ENCODE measurements at places on chromosomes 3 and 15.

GRCh38 chr3:16614033-16615031 lies 9.1 kb upstream of the DAZL start:
- no peak for DNase-seq

DNA sequence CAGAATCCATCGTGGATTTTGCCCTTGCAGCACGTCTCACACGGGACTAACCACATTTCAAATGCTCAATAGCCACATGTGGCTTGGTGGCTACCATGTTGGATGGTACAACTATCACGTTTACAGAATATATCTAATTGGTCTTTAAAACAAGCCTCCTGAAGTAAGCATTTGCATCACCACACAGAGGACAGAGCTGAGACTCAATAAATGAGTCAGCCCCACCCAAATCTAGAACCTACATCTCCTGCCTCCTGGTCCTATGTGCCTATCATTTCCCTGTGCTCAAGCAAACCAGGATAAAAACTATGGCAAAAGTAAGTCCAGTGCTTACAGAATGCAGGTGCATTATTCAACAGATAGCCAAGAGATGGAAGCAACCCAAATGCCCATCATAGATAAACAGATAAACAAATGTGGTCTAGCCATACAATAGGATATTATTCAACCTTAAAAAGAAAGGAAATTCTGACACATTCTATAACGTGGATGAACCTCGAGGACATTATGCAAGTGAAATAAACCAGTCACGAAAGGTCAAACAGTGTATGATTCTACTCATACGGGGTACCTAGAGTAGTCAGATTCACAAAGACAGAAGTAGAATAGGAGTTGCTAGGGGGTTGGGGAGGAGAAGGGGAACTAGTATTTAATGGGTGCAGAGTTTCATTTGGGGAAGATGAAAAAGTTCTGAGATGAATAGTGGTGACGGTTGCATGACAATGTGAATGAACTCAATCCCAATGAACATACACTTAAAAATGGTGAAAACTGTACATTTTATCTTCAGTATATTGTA lies 43.9 kb downstream of the SRGAP3 start:
- DNase-seq, result no peak

DNA sequence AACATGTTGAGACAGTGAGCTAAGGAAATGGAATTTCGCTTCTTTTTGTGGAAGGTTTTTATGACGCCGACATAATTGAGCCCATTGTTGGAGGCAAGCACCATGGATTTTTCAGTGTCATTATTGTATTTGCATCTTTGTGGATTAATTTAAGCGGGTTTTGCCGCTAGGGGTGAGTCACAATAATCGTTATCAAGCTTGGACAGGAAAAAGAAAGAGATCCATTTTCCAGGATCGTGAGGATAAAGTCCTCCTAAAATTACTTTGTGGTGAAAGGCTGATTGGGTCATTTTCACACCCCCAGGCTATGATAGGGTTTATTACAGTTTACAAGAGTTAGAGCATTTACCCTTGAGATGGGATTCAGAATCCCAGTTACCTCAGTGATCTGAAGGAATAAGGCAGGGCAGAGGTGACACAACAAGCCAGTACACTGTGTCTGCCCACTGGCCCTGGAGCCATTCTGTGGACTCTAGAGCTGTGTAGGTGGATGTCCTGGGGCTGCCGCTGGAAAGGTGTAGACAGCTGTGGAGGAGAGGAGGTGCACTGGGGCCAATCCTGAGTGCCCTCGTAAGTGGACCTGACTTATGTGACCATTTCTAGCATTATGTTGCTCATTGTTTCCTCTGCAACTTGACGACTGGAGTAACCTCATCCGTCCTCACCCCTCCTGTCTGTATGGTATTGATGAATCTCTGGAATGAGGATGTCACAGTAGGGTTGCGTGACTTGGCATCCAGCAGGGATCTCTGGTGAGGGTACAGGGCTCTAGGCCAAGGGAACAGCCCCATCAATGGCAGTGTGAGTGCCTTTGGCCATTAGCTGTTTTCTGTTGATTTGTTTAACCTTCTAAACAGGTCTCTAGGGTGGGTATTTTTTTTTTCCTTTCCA lies 370.1 kb downstream of the LRTM1 start:
- DNase-seq, result no peak

DNA sequence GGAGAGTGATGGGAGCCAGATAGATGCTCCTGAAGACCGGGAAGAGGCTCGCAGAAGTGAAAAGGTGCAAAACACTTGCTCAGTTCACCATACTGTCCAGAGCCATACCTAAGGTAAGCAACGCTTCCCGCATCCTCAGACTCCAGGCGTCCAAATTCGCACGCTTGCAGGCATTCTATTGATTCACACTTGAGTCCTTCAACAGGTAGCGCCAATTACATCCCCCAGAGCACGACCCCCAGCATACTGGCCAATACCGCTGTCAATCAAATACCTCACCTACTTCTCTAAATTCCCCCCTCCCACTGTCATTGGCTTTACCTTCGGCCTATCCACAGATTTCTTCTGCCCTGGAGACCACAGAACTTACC lies 361 bp upstream of the STXBP5L start:
- no peak for DNase-seq

- DNase-seq, result no peak
Observed at GRCh38 chr3:186492385-186492984, 51.7 kb downstream of the CRYGS start.

GRCh38 chr15:59689626-59690236 lies 611 bp upstream of the BNIP2 start:
- DNase-seq, result peak; percentile 62

DNA sequence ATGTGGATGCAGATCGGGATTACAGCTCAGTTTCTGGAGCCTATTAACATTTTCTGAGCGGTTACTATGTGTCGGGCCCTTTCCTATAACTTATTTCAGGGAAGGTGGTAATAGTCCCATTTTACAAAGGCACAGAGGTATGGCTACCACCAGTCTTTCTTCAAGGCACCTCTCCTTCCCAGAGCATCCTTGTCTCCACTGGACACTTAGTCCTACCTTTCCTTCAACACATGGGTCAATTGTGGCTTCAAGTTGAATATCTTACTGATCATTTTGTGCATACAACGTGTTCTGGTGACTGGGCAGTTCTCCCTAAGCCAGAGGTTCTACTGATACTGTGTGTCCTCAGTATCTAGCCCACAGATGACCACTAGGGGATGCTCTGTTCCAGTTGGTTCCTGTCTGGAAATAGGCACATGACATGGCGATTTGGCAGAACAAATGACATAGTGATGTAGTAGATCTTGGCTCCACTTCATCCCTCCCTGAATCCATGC lies 60.7 kb upstream of the CMTM8 start:
- DNase-seq, result peak; percentile 44

Measured in stimulated activated CD4-positive, alpha-beta T cell treated with anti-CD3 and anti-CD28 coated beads, Interleukin-2, amount 100 ng/mL, for 24 hours (primary cell).